Occipital lobe (tissue), 3 donors: ENCODE measurements at places on chromosomes 16 and 17.

DNA sequence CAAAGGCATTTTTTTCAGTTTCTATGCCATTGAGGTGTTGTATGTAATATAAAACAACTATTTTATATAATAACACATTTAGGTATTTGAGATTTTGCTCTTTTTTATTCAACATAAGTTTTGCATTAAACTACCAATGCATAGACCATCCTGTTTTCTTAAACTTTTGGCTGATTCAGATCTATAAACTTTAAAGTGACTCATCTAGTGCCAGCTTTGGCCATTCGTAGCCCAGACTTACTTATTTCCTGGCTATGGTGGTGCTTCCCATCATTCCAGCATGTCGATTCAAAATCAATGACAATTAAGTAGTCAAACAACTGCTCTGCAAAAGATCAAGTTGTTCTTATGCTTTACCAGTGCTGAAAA, 3.1 kb downstream of the ERI2 start:
- DNase-seq: no peak

DNA sequence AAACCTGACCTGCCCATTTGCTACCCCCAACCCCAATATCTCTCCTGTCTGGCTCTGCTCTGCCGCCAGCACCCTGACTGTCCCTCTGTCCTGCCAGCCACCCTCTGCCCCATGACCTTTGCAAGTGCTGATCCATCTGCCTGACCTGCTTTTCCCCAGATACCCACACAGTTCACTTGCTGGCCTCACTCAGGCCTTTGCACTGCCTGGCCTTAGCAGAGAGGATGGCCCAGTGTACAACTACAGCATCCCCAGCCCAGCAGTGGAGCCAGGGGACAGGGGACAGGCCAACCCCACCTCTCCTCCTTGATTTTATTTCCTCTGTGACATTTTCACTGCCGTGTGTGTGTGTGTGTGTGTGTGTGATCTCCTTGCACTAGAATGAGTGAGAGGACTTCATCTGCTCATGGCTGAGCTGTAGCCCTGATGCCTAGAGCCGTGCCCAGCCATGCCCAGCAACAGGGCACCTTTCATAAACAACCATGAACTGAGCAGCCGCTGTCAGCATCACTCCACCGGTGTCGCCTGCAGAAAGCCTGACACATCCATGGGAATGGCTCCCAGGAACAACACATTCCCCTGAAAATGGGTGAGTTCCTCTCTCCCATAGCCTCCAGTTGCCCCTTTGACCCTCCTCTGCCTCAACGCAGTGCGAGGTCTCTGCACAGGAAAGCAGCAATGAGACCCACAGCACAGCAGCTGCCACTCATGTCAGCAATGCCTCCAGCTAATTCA, 36.0 kb upstream of the RBFOX3 start:
- no peak for DNase-seq

- no peak for DNase-seq
These were observed 758 bp downstream of the ADAMTS18 start for GRCh38 chr16:77434022-77434529.

DNA sequence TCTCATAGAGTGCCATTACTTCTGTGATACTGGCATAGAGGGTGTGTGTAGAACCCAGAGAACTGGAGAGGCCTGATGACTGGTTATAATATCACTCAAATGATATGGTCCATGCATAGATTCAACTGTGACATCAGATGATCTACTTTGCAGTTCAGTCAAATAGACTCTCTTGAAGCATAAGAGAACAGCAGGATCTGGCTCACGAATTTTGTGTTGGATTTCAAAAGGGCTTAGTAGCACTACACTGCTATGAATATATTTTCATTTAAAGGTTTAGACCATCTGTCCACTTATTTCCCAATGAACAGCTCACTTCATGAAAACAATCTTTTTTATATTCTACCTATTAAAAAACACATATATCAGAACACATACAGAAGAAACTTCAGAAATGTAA, 119.7 kb downstream of the KIF2B start:
- DNase-seq: no peak

GRCh38 chr17:21239680-21240368, 13.4 kb downstream of the NATD1 start:
- no peak for DNase-seq
